ENCODE measurements at places on chromosomes 16 and 17.

GRCh38 chr17:76726231-76726775 lies at the start of gene JMJD6:
Gene JMJD6 (minus strand): TSS chr17:76726606. CDS start chr17:76726475, 131 bp downstream.
- DNase-seq = peak; percentile 98

DNA sequence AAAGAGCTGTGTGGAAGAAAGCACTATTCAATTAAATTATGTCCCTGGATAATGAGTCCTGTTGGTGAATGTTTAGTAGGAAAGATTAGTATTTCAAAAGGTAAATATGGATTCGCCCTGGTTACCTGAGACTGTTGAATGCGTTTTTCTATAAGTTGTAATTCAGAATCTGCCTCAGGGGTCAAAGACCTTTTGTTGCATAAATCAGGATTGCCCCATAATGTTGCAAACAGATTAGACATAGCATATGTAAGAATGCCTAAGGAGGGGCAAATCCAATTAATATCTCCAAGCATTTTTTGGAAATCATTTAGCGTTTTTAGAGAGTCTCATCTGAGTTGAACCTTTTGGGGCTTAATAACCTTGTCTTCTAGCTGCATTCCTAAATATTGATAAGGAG lies 70.1 kb upstream of the ARL4D start:
- DNase-seq = no peak

DNA sequence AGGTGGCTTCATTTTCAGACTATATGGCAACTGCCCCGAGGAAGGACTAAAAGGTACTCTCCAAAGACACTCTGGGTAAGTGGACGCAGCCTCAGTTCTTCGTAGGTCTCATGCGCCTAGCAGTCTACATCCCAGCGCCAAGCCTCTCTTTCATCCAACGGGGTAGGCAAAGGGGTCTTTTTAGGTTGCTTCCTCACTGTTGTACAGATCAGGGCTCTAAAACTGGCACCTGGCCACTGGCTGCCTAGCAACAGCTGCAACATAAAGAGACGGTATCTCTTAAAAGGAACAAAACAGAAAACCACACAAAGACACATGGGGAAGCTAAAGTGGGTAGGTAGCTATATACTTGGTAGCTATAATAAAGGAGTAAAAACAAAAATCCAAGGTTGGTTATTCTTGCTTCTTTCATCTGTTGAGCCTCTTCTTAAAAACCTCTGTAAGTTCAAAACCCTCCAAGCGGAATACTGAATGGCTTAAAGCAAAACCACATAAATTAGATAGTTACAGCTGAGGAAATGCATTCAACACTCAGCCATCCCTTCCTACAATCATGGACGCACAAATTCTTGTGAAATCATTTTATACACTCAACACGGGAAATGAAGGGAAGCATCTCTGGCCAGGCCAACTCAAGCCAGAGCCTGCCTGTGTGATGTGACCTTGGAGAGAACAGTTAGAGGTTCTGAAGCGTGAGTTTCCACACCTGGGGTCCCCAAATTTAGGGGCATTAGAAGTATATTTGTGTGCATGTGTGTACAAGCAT lies 22.7 kb downstream of the CYTH1 start:
- DNase-seq = peak; percentile 92

DNA sequence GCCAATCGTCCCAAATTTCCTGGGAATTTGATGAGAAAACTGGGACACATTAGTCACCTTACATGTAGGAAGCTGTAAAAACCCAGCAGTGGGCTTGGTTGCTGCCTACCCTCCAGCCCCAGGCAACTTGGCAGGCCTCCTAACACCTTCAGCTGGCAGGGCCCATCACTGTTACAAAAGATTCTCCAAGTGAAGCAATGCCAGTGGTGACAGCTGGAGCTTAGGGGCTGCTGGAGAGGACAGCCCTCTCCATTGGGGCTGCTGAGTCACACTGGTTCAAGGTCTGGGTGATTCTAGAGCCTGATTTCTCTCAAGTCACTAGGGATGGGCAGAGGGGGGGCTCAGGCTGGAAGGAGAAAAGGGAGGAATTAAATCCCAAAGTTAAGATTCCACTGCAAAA lies 180.6 kb downstream of the COPRS start:
- no peak for DNase-seq

DNA sequence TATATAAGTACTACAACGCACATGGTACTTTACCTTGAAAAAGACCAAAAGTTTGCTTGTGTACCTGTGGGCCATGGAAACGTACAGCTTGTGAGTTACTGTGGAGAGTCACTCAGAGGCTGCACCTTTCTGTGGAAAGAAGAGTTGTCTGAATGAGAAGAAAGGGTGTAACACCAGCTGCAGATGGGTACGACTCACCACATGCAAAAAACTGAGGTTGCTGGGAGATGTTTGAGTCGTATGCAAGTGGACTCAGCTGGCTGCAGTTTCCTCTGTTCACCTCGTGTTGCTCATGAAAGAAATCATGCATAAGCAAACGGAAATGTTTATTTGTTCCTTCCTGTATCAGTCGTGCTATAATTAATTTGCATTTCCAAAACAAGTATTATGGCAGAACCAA lies 22.4 kb upstream of the DYNLRB2 start:
- no peak for DNase-seq

DNA sequence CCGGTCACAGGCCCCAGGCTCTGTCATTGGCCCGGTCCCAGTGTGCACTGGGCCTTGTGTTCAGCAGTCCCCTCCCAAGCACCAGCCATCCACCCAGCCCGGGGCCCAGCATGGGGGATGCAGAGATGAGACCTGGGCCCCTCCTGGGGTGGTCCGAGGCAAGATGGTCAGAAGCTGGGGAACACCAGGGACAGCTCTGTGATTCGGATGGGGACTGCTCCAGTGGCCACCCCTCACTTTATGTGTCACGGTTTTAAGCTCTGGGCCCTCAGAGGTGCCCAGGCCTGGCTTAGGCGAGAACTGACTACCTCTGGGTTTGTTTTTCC lies 92.0 kb upstream of the PLCG2 start:
- no peak for DNase-seq

DNA sequence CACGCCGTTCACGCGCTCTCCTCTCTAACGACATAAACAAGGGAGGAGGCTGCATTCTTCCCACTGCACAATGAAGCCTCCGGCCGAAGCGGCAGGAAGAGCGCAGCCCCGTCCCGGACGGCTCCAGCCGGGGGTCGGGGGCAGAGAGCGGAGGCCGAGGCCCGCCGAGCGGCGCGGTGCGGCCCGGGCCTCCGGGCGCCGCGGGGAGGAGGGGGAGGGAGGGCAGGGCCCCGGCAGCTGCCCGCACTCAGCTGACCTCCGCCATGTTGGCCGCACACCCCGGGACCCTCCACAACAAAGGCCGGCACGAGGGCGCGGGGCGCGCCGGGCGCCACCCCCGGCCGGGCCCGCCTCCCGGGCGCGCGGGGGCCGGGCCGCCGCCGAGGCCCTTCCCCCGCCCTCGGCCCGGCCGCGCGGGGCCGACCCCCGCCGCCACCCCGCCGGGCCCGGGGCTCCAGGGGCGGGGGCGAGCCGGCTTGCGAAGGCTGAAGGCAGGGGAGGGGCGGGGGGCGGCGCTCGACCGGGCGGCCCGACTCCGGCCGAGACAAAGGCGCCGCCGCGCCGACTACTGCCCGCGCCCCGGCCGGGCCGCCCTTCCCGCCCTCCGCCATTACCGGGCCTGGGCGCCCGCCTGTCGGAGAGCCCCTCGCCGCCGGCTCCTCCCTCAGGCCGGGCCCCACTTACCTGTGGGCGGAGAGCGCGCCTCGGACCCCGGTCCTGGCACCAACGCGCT lies 527 bp downstream of the SIAH1 start:
- DNase-seq = no peak

- no peak for DNase-seq
Measured at GRCh38 chr16:86346034-86346433, 164.3 kb upstream of the FOXF1 start.

DNA sequence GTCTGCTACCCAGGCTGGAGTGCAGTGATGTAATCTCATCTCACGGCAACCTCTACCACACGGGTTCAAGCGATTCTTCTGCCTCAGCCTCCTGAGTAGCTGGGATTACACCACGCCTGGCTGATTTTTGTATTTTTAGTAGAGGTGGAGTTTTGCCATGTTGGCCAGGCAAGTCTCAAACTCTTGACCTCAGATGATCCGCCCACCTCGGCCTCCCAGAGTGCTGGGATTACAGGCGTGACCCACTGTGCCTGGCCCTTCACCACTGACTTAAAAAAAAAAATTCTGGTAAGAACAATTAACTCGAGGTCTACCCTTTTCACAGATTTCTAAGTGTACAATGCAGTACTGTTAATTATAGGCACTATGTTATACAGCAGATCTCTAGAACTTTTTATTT lies 279.4 kb downstream of the PARN start:
- no peak for DNase-seq

DNA sequence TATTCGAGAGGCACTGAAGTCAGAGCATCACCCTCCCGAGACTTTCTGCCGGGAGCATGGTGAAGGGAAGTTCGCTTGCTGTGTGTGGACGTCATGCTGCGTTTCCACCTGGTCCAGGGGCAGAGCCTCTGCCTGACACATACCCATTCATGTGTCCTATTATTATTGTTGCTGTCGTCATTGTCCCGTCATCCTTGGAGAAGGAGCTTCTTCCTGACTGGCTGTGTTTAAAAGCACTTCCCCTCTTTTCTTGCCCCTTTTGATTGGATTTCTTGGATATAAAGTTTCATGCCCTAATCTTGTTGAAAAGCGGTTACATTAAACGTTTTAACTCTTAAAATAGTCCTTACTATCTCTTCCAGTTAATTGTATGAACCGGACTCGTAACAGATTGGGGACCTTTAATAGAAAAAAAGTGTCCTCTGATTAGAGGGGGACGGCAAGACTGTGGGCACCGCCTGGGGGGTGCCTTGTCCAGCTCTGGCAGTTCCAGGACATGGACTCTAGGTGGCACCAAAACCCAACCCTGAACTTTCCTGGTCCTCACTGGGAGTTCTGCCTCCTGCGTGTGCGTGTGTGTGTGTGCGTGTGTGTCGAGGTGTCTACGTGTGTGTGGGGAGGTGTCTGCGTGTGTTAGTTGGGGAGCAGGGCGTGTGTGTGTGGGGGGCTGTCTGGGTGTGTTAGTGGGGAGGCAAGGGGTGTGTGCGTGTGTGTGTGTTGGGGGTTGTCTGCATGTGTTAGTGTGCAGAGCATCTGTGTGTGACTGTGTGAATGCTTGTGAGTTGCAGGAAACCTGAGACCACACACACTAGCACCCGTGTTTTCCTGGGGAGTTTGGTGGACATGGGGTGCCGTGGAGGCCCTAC lies 133.3 kb upstream of the CIBAR2 start:
- peak; percentile 70 for DNase-seq

- peak; percentile 87 for DNase-seq
Measured at GRCh38 chr17:17416007-17416399, 60.8 kb upstream of the MED9 start.

DNA sequence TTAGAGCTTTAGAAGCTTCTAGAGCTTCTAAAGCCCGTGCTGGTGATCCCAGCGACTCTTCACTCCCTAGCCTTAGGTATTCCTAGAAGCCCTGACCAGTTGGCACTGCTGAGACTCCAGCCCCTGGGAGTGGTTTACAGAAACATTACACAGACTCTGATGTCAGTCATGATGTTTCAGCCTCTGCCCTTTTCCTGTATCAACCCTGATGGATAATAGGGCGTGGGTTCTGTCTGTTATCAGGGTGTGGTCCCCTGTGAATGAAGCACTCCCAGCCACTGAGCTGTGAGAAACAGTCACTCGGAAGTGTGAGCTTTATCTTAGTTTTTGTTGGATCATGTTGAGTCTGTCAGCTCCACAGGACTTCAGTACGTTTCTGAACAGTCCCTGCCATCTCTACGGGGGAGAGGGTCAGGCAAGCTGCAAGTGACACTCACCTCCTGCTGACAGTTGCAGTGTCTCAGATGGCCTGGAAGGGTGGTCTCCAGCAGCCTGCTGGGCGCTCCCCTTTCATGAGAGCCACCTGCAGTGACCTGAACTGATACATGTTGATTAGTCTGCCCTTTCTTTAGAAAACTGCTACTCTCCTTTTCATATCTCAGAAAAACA lies 12.8 kb downstream of the GOSR2 start:
- DNase-seq = no peak

- no peak for DNase-seq
Measured at GRCh38 chr17:56773124-56773523, 60.6 kb downstream of the C17orf67 start.

GRCh38 chr16:10033556-10033955 lies 148.7 kb downstream of the GRIN2A start:
- no peak for DNase-seq

DNA sequence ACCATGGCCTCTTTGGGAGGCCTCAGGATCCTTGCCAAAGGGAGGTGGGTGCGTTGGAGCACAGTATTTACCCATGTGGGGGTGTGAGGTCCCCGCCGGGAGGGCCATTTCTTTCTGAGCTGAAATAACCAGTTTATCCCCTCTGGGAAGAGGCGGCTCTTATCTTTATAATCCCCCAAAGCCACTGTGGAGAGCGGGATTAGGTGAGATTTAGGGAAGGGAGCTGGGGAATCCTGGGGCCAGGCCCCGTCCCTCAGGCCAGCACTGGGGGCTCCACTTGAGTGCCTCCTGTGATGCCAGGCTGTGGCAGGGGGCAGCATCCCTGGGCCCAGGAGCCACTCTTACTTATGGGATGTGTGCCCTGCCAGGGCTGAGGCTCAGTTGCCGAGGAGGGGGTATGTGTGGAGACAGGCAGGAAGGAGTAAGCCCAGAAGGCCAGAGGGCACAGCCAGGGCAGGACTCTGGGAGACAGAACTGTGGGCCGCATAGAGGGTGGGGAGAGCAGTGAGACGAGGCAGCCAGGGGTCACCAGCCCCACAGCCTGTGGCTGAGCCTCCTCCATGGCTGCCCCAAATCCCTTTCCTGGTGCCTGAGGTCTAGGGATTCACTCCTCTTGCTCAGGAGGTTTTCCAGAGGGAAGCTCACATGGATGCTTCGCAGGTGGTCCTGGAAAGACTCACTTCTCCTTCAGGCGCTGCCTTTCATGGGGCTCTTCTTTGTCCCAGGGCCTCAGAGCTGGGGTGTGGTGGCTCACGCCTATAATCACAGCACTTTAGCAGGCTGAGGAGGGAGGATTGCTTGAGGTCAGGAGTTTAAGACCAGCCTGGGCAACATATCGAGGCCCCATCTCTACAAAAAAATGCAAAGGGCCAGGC lies 25.0 kb downstream of the TMEM94 start:
- DNase-seq = no peak

- DNase-seq = no peak
Measured at GRCh38 chr16:84175350-84176081, 11.3 kb downstream of the TAF1C start.

DNA sequence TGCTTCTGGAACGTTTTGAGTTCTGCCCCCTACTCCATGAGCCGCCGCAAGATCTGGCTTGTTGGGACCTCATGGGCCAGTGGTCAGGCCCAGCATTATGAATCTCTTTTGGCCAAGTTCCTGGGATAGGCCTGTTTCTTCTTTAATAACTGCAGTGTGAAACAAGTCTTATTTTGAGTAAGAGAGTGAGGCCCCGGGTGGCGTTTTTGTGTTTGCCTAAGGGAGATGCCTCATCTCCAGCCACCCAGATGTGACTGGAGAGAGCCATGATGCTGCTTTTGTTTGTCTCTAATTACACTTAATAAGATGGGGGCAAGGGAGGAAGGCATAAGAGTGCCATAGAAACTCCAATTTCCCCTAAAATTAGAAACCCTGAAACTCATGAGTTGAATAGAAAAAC lies 39.8 kb downstream of the KSR1 start:
- DNase-seq = no peak

- DNase-seq = no peak
Measured at GRCh38 chr16:1394367-1394951, 20.0 kb downstream of the UNKL start.
